ENCODE measurements at places on chromosomes 11 and 22. TPM values are rescaled to one million over a fixed set of nuclear protein-coding genes. Genes with fewer than 3 reads are reported as not detected.

The DERL3 gene
- total RNA-seq = 15.4 TPM

The TOLLIP gene
- total RNA-seq = 40.5 TPM

DNA sequence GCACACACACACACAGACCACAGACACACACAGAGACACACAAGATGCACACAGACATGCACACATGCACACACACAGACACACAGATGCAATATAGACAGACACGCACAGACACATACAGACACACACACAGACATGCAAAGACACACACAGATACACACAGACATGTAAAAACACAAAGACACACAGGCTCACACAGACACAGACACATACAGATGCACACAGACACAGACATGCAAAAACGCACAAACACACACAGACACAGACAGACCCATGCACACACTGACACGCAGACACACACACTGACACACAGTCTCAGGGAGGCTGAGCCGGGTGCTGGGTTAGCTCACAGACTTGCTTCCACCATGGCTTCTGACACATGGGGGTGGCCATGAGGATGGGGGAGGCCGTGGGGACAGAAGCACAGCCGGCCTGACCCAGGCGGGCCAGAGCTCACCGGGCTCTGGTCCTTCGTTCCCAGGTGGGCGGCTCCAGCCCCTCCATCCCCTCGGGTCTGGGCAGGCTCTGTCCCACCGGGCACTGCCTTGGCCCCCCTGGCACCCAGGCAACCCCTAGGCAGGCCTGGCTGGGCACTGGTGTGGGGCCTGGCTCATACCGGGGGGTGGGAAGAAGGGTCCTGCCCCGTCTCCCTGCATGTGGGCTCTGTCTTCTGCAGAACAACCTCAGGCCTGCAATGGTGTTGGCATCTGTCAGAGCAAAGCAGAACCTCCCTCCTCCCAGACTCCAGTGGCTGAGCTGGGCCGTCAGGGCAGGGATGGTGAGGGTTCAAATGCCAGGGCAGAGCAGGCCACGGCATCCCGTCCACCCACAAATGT is 1489.5 kb downstream of the BRD1 start:
- no peak overlapping the region for H3K4me3 ChIP-seq
- peaks cover 14% of the 10 kb centered on the region for H3K27me3 ChIP-seq
- H3K4me1 ChIP-seq = no peaks in the 10 kb centered on the region
- no peak for DNase-seq
- no peaks in the 10 kb centered on the region for H3K36me3 ChIP-seq

The RASSF10 gene
- total RNA-seq = not detected

GRCh38 chr11:17861036-17861755 is 126.6 kb downstream of the KCNC1 start:
- H3K27me3 ChIP-seq = no peaks in the 10 kb centered on the region
- H3K4me3 ChIP-seq = no peak overlapping the region
- DNase-seq = no peak
- no peaks in the 10 kb centered on the region for H3K4me1 ChIP-seq
- H3K27ac ChIP-seq = no peak overlapping the region

DNA sequence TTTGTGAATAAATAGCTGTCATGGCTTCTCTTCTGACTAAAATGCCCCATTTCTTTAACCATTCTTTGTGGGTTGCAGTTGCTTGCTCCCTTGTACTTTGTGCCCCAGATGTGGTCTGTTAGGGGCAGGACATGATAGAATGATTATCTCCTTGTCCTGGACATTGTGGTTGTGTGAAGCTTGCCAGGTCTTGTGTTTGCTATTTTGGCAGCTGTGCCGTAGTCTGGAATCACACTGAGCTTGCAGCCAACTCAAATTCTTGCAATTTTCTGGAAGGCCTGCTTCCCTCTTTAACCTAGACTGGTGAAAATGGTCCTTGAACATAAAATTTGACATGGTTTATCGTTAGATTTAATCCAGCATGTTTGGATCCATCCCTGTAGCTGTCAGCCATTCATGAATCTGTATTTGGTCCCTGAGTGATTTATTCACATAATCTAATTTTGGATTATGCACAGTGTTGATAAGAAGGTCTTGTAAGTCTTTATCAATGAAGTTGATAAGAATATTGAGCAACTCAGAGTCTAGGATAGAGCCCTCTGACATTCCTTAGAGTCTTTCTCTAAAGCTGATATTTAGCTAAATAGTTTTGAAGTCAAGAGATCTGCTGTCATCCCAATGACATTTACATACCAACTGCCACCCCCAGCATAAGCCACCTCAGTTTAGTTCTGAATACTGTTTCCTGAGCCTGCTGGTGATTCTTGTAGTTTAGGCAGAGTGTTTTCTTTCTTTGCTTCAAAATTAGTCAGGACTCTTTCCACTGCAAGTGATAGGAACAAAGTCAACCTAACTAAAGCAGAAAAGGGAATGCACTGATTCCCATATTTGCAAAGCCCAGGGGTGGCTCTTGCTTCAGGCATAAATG is 9.8 kb downstream of the SPON1 start:
- peaks cover 9% of the 10 kb centered on the region for H3K27me3 ChIP-seq
- peaks cover 2% of the 10 kb centered on the region for H3K4me1 ChIP-seq
- no peaks in the 10 kb centered on the region for H3K36me3 ChIP-seq
- no peak for DNase-seq
- no peak overlapping the region for H3K27ac ChIP-seq

DNA sequence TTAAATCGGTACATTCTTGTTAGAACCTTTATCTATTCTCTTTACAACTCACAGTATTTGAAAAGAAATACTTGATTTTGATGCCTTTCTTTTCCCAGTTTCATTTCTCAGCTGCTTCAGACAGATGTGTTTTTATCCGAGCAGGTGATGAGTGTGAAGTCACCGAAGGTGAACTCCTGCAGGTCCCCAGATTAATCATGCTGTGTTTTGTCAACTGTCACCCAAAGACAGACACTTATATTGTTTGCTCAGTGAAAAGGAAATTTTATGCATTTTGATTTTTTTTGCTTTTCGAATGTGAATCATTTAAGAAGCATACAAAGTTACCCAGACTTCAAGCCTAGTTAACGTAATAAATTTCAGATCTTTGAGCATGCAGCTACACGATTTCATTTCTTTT is 7.8 kb upstream of the TMPRSS13 start:
- H3K36me3 ChIP-seq = no peaks in the 10 kb centered on the region
- H3K27ac ChIP-seq = no peak overlapping the region
- no peak overlapping the region for H3K4me3 ChIP-seq
- no peak for DNase-seq
- peaks cover 2% of the 10 kb centered on the region for H3K4me1 ChIP-seq

- no peak overlapping the region for H3K4me3 ChIP-seq
- no peak overlapping the region for H3K27ac ChIP-seq
- no peaks in the 10 kb centered on the region for H3K36me3 ChIP-seq
- no peak for DNase-seq
- H3K27me3 ChIP-seq = peaks cover 13% of the 10 kb centered on the region
These were observed 27.9 kb downstream of the GLB1L2 start for GRCh38 chr11:134359646-134360045.

DNA sequence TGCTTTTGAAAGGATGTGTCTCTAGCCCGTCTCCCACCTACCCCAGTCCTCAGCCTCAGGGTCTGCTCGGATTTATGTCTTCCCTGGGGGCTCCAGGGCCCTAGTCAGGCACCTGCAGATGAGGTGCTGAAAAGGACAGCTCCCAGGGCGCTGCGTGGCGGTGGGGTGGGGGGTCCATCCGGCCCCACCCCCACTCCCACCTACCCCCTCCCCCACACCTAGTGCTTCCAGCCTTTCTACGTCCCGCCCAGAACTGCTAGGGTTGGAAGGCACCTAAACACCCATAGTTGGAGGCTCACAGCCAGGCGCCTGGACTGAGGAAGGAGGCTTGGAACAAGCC is 1.4 kb upstream of the ROBO3 start:
- DNase-seq = no peak
- no peak overlapping the region for H3K27ac ChIP-seq
- peaks cover 25% of the 10 kb centered on the region for H3K4me1 ChIP-seq
- H3K4me3 ChIP-seq = no peak overlapping the region

DNA sequence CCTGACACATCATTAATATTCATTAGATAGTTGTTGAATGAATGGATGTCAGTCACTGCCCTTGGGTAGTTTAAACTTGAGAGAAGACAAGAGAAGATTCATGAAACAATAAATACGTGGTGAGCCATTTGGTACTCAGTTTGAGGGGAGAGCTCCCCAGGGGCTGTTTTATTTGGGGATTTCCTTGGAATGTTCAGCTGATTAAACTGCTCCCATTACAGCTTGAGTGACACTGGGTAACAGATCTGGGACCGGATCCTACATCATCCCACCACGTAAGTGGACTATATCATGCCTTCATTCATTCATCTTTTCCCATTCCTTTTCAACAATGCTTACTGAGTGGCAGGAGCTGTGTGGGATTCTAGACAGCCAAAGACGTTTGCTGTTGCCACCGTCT is 162.0 kb downstream of the FAT3 start:
- no peaks in the 10 kb centered on the region for H3K4me1 ChIP-seq
- no peak for DNase-seq
- no peaks in the 10 kb centered on the region for H3K36me3 ChIP-seq

DNA sequence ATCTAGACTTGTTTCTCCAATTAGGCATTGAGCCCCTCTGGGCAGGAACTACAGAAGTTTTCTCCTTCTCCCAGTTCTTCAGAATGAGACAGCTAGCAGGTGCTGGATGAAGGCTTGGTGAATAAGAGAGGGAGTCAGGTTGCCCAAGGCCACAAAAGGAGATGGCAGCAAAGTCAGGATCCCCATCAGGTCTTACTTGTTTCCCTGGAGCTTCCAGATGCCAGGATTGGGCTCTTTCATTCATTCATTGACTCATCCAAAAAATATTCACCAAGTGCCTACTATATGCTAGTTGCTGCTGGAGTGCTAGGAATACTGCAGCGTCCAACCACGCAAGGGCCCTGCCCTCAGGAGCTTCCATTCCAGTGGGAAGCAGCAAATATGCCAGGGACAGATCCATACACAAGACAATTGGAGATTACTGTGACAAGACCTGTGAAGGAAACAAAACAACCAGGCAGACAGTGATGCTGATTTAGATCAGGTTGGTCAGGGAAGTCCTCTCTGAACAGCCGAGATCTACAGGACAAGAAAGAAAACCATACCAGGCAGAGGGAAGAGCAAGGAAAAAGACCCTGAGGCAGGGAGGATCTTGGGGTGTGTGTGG is 24.6 kb upstream of the LMO1 start:
- no peak overlapping the region for H3K4me3 ChIP-seq
- DNase-seq = no peak
- H3K27ac ChIP-seq = no peak overlapping the region

GRCh38 chr11:31913985-31914384 is 102.9 kb upstream of the PAX6 start:
- no peaks in the 10 kb centered on the region for H3K27me3 ChIP-seq
- H3K4me1 ChIP-seq = no peaks in the 10 kb centered on the region
- no peaks in the 10 kb centered on the region for H3K36me3 ChIP-seq

DNA sequence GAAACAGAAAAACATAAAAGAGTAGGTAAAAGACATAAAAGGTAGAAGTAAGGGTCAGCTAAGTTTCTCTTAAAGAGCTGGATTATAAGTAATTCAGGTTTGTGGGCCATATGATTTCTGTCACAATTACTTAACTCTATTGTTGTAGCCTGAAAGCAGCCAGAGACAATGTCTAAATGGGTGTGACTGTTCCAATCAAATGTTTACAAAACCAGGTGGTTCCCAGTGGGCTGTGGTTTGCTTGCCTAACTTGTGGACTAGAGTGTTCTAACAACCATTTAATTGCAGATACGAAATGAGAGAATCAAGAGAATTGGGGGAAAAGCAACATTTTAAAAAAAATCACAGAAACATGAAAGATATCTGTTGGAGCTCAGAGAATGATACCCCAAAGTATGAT is 22.6 kb downstream of the OR6M1 start:
- H3K4me3 ChIP-seq = no peak overlapping the region
- H3K27ac ChIP-seq = no peak overlapping the region
- no peaks in the 10 kb centered on the region for H3K36me3 ChIP-seq
- DNase-seq = no peak
- H3K27me3 ChIP-seq = peaks cover 12% of the 10 kb centered on the region

DNA sequence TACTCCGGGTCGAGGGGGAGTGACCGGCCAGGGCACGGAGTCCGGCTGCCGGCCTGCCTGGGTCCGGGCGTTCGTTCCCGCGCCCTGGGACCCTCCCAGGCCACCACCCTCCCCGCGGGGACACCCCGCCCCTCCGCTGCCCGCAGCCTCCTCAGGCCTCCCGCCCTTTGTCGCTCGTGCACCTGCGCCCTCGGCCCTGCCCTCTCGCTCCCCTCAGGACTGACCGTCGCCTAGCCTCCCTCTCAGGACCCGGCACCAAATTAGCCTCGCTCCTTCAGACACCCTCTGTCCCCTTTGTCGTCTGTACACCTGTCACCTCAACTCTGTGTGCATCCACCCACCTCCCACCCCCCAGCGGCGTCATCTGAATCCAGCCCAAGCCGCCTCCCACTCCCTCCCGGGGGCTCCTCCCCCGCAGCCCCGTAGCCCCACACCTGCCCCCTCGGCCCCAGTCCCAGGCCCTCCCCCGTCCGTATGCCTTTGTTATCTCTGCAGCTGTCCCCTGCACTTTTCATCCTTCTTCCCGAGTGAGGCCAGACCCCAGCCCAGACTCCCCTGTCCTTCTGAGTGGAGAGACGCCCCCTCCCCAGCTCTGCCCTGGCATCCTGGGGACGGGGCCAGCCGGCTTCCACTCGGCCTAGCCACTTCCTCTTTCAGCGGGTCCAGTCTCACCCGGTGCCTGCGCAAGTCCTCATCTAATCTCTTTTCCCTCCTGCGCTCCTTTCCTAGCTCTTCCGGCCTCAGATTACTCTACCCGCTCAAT is 643 bp downstream of the TIGD3 start:
- peak overlapping the region; percentile 83 for H3K27ac ChIP-seq
- H3K27me3 ChIP-seq = no peaks in the 10 kb centered on the region
- DNase-seq = peak; percentile 52
- H3K36me3 ChIP-seq = peaks cover 22% of the 10 kb centered on the region
- H3K4me1 ChIP-seq = peaks cover 23% of the 10 kb centered on the region

DNA sequence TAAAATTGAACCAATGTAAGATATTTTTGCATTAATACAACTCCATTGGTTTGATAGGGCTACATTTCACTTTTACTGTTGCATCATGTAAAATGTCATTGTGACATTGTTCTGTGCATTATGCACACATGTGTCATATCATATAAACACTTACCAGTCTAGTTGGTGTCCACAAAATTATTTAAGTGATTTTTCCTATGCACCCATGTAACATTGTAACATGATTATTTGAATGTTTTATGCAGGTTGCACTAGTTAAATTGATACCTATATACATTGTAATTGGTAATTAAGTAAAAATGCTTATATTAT is 9.6 kb upstream of the BIRC3 start:
- no peaks in the 10 kb centered on the region for H3K27me3 ChIP-seq
- no peak for DNase-seq
- peaks cover 76% of the 10 kb centered on the region for H3K4me1 ChIP-seq

- no peak overlapping the region for H3K27ac ChIP-seq
- no peak overlapping the region for H3K4me3 ChIP-seq
- peaks cover 2% of the 10 kb centered on the region for H3K4me1 ChIP-seq
- peaks cover 11% of the 10 kb centered on the region for H3K27me3 ChIP-seq
- DNase-seq = no peak
These were observed 85.2 kb downstream of the BUD13 start for GRCh38 chr11:116687458-116688201.

The GPR83 gene
- 0.16 TPM for total RNA-seq

GRCh38 chr11:86161336-86161735 is 83.2 kb upstream of the EED start:
- no peaks in the 10 kb centered on the region for H3K27me3 ChIP-seq
- DNase-seq = no peak

The KLHDC7B gene
- 4.9 TPM for total RNA-seq

All from activated B cell treated with CpG ODN at 0.5 μM for 24 hours (primary cell).